CD4-positive, alpha-beta T cell (primary cell): ENCODE measurements at places on chromosomes 4 and X.

DNA sequence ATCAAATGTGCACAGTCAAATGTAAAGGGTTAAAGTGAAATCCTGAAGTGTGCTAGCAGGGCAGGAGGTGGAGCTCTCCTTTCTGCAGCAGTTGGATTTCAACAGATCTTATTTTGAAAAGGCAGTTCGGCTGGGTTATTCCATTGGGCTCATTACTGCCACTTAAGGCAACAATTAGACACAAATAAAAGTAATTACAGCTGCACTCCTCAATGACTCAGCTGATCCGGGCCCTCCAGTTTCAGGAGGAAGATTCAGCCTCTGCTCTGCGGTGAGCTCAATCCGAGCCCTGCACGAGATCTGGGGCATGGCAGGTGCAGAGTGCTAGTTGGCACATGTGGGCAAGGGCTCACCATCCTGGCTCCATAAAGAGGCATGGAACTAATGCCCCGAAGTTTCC lies 85.4 kb downstream of the PHKA2 start:
- no peak for DNase-seq

DNA sequence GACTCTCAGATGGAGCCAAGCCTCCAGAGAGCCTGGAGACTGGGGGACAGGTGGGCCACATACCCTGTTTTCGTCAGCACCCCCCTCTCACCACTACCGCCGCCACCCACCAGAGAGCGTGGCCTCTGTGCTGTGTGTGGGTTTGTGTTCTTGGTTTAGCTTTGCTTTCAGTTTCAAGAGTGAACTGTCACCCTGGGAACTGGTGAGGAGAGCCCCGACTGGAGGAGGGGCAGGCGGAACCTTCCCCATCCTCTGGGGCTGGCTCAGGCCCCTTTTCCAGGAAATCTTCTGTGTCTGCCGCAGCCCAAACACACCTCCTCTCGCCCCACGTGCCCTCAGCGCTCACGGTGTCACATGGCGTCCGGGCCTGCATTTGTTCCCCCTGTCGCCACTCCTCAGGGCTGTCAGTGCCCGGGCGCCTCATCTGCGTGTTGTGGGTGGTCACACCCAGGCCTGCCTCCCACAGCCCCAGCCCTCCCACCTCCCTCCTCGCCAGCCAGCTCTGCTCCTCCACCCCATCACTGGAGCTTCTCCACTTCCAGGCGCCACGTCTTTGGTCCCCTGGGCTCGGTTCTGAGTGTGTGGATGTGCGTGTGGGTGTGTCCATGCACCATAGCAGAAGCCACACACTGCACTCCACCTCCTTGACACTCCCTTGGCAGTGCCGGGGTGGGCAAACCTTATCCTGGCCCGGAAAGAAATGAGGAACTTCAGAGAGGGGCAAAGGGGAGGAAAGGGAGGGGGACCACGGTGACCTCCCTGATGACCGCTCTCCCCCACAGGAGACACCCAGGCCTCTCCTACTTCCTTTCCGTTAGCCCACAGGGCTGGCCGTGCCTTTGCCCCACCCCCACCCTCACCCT lies 27.8 kb downstream of the ELF4 start:
- DNase-seq: peak; percentile 83

- DNase-seq: no peak
Measured at GRCh38 chrX:42241421-42241820, 318.1 kb upstream of the CASK start.

DNA sequence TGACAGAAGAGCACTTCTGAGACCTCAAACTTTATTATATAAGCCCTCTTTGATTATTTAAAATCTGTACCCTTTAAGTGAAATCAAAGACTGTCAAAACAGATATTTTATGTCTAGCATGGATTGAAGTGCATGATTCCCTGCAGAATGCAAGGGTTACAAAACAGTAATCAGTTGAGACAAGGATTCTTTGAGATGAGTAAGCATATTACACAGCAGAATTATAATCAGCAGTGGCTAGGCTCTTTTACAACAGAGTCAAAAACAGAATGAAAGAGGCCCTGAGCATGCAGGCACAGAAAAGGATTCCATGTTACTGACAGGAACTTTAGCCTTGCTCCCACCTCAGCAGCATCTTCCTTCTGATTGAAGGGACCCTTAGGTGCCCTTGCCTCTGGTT lies 487.9 kb upstream of the GALNT7 start:
- DNase-seq: no peak

DNA sequence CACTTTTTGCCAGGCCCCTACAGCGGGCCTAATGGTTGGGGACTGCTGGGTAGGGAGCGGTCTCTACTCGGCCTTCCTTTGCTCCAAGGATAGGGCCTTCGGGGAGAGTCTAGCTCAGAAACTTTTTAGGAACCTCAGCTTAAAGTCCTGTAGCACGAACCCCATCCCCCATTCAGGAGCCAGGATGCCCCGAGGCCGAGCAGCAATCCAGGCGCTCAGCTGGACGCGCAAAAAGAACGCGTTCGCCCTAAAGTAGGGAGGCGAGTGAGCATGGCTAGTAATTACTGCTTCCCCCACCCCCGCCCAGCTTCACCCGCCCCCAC lies 9.7 kb downstream of the POU4F2 start:
- no peak for DNase-seq

- no peak for DNase-seq
Measured at GRCh38 chrX:57156397-57157049, 19.3 kb upstream of the SPIN2A start.

GRCh38 chr4:180792541-180792940 lies 1450.7 kb upstream of the TENM3 start:
- no peak for DNase-seq

- peak; percentile 45 for DNase-seq
Measured at GRCh38 chrX:40096395-40097091, 1.2 kb downstream of the BCOR start.

- DNase-seq: no peak
Measured at GRCh38 chrX:22196149-22196548, 76.6 kb upstream of the CBLL2 start.

- no peak for DNase-seq
Measured at GRCh38 chr4:71882113-71882841, 98.4 kb upstream of the GC start.

GRCh38 chr4:175457956-175458355 lies 354.1 kb downstream of the GPM6A start:
- no peak for DNase-seq

GRCh38 chr4:120225527-120225926 lies 158.9 kb upstream of the MAD2L1 start:
- no peak for DNase-seq
